ENCODE measurements at places on chromosomes 12 and 14.

DNA sequence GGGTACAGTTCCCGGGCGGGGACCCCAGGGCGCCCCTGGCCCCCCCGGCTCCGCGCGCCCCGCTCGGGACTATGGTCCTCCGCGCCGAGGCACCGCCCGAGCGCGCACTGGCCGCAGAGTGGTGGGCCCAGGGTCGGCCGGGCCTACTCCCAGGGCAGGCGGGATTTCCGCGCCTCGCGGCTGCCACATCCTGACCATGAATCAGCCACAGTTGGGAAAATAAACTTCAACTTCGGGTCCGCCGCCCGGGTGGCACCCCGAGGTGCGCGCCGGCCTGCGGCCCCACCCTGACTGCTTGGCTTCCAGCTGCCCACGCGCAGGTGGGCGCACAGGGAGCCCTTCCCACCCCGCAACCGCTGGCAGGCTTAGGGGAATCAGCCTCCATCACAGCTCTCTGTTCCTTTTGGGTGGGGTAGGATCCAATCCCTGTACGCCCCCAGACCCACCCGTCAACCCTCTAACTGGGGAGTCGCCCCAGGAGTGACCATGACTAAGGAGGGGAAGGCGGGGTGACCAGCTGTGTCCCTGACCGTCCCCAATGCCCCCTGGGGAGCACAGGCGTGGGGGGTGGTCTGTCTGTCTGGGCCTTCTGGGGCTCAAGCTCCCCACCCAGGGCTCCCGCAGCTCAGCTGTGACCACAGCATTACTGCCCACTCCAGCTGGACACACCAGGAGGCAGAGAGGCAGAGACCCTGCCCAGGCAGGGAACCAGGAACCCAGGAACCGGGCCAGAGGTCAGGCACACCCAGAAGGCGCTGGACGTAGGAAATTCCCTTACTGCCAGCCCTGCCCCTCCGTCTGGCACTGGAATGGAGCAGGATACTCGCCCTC, 678 bp downstream of the INF2 start:
- no peak for DNase-seq

DNA sequence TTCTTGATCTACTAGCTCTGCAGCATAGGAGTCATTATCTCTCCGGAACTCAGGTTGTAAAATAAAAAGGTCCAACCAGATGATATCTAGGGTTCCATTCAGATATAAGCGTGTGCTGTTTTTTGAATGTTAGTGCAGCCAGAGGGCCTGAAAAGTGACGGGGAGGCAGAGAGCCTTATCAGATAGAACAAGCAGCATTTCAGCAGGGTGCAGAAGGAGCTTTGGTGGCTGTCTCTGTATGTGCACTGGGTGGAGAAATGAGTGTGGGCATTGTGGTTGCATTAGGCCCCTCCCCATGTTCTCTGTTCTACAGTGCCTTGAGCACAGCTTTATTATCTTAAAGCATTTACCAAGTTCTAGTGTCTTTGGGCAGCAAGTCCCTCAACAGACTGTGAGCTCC, 275.1 kb downstream of the NRXN3 start:
- DNase-seq = no peak

DNA sequence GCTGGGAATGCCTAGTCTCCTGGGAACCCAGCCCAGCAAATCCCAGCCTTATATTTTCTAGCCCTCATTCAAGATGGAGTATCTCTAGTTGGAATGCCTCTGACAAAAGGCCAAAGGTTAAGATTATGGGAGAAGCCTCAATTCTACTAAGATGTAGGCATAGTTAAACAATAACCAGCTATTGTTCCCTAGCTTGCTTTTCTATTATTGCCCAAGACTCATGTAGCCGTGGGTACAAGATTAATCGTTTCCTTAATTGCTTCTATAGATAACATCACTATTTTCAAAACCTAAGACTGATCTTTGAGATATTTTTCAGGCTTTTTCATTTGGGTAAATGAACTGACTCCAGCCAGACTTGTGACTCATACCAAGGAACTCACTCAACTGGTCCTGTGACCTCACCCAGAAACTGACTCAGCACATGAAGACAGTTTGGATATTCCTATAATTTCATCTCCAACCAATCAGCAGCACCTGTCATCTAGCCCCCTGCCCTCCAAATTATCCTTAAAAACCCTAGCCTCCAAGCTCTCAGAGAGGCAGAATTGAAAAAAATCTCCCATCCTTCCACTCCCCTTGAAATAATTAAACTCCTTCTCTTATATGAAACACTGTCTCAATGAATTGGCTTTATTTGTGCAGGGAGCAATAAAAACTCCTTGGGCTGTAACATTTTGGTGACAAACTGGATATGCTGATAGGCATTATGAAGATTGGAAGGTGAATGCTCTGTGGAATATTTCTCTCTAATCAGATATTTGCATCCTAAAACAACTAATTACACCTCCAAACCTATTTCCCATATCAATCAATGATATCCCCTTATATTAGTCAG, 589.0 kb downstream of the C12orf50 start:
- DNase-seq = peak; percentile 30

- no peak for DNase-seq
These were observed 194.8 kb downstream of the SLC41A2 start for GRCh38 chr12:104763168-104763805.

- DNase-seq = no peak
These were observed 375.9 kb downstream of the TMEM121 start for GRCh38 chr14:105902131-105902898.
